IMR-90 (cell line): ENCODE measurements at places on chromosomes 12 and 14.

DNA sequence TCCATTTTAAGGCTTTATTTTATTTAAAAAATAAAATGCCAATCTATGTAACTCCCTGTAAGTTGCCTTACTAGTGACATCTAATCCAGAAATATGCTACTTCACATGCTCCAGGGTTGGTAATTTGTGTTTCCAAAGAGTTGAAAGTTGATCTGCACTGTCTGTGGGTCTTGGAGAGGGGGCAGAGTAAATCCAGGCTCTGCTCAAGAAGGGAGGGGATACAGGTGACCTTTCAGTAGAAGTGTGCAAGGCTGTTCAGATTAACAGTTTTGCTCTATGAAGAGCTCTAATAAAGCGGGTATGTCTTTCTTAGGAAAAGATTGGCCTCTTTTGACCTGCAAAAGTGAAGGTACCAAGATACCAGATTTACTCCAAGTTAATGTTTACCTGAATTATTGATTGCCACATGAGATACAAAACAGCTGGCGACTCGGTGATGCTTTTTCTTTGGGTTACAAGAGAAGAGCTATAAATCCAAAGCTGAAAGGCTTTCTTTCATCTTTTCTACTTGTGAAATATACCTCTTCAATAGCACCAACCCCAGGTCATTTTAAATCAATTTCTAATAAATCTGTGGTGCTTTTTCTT is 75.6 kb upstream of the FLRT2 start:
- DNase-seq, result no peak

DNA sequence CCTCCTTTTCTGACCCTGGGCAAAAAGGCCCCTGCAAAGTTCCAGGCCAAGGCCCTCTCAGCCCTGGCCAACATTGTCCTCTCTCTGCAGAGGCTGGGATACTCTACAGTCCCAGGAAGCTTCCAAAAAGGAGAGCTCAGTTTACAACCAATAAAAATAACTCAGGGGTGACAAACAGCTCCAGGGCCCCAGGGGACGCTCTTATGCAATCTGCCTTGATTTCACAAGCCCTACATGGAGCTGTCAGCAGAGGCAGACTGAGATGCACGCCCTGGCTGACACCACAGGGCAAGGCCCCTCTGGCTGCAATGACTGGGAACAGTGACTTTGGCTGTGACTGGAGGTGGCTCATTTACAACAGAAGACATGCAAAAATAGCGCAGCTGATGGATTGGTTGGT is 129.0 kb upstream of the MED13L start:
- DNase-seq, result peak; percentile 55

DNA sequence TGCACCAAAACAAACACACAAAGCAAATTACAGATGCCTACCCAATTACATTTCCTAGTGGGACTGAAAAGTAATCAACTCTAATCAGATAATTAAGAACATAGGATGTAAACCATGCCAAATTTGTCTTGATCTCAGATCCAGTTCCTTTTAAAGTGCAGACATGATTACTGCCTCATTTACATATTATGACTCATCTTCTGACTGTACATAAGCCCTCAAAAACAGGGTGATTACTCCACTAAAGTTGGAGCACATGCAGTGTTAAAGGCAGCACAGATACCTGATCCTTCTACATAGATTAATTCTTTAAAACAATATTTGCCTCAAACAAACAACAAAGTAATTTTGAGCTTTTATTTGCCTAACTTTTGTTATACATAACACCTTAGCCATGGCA is 337.2 kb downstream of the RPS29 start:
- DNase-seq, result peak; percentile 1

- DNase-seq, result no peak
These were observed 279.8 kb downstream of the AKAP6 start for GRCh38 chr14:32608857-32609256.

- peak; percentile 100 for DNase-seq
These were observed 109.2 kb downstream of the EFCAB11 start for GRCh38 chr14:89845346-89845745.

DNA sequence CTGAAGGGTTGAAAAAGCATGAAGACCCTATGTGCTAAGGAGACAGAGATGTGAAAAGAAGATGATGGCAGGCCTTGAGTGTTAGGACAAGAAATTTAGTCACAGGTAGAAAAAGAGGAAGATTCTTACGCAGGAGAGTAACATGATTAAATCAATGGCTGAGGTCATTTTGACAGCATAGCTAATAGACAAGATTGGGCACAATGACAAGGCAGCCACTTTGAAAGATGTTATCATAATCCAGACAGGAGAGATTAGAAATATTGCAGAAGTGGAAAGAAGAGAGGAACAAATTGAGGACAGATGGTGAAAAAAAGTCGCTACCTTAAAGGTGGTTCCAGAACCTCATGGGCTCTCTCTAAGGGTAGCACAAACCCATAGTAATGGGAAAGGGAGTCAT is 228.8 kb upstream of the DDHD1 start:
- no peak for DNase-seq

DNA sequence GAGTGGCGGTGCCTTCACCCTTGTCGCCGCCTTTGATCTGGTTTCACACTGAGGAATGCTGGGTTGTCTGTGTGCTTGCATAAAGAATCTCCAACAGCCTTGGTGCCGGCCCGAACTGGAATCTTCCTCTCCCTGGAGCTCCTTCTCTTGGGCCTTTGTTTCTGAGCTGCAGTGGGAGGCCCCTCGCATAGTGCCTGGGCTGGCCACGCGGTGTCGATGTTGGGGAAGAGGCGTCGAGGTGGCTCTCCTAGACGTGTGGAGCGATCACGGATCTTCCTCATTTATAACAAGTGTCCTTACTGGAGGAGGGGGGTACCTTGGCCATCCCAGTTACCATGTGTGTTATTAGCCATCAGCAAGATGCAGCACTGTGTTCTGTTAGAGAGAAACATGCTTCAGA is 60.6 kb downstream of the ADGRD1 start:
- no peak for DNase-seq

DNA sequence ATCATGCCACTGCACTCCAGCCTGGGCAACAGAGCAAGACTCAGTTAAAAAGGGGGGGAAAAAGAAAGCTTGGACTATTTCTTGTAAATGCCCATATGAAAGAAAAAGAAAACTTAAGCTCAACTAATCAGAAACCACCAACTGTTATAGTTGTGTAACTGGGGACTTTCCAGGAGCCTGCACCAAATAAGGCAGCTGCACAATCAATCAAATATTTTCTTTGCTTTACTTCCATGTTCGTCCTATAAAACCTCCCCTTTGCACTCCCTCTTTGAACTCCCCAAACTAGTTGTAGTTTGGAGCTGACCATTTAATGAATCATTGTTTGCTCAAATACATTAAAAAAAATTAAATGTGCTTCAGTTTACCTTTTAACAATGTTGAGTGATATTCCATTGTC is 54.9 kb downstream of the OTOGL start:
- peak; percentile 66 for DNase-seq

GRCh38 chr12:26345471-26346003 is 150.2 kb downstream of the SSPN start:
- peak; percentile 35 for DNase-seq

DNA sequence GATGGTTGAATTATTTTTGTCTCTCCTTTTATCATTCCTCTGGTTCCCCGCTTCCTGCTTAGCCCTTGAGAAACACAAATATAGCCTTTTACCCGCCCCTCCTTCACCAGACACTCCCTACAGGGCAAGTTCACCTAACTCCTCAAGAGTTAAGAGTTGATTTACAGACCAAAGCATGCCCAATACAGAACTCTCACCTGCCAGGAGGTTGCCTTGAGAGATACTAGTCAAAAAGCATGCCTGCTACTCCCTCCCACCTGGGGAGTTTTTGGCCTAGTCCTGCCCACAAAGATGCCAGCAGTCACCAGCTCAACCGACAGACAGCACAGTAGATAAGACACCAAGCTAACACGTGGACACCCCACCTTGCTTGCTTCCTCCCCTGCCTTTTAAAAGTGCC is 11.2 kb downstream of the LGMN start:
- no peak for DNase-seq

- DNase-seq, result no peak
These were observed 12.1 kb downstream of the NFATC4 start for GRCh38 chr14:24379907-24380730.

- DNase-seq, result no peak
These were observed 45.8 kb downstream of the GNS start for GRCh38 chr12:64713376-64713775.

GRCh38 chr12:11663130-11663529 is 13.7 kb downstream of the ETV6 start:
- DNase-seq, result no peak

DNA sequence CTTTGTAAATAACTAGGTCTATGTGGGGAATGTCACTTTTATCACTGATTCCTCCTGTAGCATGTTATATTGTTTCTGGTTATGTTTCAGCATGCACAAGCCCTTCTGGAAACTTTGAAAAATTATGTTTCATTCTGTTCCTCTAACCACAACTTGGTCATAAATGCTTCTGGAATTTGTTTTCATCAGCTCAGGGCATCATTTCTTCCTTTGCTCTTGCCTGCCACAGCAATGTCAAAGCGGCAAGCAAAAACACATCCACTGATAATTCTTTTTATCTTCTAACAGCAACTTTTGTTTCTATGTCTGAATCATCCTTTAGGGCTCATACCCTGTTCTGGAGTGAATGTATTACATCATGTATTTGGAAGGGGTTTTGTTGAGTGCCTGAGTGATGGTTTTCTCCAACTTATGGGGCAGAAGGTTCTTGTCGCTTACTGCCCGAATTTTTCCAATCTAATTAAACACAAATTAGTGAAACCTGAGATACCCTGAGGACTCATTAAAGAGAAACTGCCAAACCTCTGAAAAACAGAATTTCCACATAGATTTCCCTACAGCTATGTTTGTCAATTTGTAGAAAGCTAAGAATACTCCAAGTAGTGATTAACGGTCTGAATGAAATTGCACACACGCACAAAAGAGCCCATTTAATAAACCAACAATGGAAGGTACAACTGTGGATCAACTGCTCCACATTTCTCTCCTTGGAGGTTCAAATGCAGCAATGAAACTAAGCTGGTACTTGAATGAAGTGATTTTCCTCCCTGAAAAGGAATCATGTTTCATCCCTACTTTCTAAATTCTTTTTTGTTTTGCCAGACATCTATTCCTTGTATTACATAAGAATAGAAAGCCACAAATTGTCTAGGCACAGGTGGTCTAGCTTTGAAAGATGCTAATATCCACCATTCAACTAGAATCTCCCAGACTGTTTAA is 173.5 kb upstream of the KRR1 start:
- peak; percentile 86 for DNase-seq

- DNase-seq, result peak; percentile 78
These were observed 19.3 kb upstream of the KRT7 start for GRCh38 chr12:52213564-52214420.

- DNase-seq, result no peak
These were observed 19.9 kb upstream of the MSI1 start for GRCh38 chr12:120388691-120389481.

GRCh38 chr12:132803888-132804287 is 24.8 kb downstream of the GOLGA3 start:
- DNase-seq, result no peak

DNA sequence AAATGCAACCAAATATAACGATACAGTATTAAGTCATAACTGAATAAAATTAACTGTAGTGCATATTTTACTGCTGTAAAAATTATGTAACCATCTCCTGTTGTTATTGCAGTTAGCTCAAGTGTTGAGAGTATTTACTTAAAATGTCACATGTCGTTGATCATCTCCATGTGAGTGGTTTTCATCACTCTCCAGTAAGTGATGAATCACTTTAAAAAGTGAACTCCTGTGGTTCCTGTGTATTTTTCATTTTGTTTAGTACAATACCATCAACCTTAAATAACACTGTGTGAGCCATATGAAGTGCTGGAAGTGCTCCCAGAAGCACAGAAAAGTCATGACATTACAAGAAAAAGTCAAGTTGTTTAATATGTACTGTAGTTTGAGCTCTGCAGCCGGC is 104.7 kb upstream of the SLCO1B1 start:
- DNase-seq, result no peak

DNA sequence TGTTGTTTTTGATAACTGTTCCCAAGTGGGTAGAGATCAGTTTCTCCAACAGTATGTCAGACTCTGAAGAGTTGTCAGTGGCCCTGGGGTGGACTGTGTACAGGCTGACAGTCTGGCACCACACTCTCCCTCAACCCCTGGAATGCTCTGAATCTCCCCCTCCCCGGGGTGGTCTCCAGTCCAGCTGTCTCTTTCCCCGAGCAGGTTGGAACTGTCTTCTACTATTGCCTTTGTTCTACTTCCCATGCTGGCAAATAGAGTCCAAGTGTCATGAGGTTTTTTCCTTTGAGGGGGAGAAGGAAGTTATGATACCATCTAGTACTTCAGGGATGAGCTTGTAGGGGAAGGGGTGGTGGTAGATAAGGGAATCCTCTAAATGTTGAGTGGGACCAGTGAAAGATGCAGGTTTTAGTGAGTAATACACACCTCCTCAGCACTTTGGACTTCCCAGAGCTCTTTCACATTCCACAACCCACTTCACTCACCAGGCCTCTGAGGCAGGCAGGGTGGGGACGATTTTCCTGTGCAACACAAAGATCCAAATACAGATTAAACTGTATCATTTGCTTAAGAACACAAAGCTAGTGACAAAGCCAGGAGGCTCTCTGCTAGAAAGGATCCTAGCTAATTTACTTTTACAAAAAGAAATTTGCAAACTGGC is 170.7 kb upstream of the GZMB start:
- DNase-seq, result no peak

DNA sequence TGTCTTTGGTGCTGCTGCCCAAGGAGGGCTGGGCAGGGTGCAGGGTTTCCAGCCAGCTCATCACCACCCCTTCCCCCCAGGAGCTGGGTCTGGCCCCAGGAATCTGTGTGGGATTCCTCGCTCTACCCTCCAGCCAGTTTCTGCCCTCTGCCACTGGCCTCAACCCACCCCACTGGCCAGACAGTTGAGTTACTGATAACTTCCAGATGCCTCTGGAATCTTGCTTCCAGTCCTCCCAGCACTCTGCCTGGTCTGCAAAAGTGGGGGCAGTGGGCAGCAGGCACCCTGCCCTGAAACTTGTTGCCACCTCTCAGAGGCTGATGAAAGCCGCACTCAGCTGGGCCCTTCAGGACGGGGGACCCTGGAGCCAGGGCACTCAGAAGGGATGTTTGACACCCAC is 20.1 kb upstream of the TBX3 start:
- no peak for DNase-seq

GRCh38 chr12:110940296-110940695 is 19.9 kb upstream of the MYL2 start:
- no peak for DNase-seq

- no peak for DNase-seq
These were observed 672.9 kb downstream of the BCL11B start for GRCh38 chr14:98599082-98599481.

DNA sequence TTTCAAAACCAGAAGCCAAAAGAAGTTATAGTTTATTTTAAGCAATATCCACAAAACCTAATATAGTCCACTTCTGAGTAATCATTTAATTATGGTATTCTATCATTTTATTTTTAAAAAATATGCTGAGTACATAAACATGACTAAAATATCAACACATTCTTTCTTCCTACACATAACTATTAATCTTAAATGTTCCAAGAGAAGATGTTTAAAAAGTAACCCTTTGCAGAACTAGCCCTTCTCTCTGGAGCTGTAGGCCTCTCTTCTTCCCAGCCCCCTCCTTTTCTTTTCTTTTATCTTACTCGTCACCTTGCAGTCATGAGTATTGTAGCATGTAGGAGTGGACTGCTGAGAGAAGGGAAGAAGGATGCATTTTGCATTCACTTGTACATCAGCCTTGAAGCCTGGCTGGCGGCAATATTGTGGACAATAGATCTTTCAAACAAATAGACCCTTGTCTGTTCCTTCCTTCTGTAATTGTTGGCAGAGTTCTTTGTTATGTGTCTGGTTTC is 941.9 kb downstream of the NRXN3 start:
- peak; percentile 71 for DNase-seq
